ENCODE measurements at places on chromosomes 5 and 9. TPM values are rescaled to one million over a fixed set of nuclear protein-coding genes. Genes with fewer than 3 reads are reported as not detected.

CDC23 gene
- 35.0 TPM for total RNA-seq

CRHBP gene
- not detected for total RNA-seq

GABBR2 gene
- total RNA-seq: 0.17 TPM

SLC6A18 gene
- not detected for total RNA-seq

MRPL41 gene
- total RNA-seq: 18.1 TPM

SNCB gene
- total RNA-seq: not detected

CTNND2 gene
- total RNA-seq: not detected

OR1Q1 gene
- not detected for total RNA-seq

IARS1 gene
- total RNA-seq: 356 TPM

SH3TC2 gene
- total RNA-seq: 6.4 TPM

ACOT12 gene
- total RNA-seq: 0.10 TPM

FIBCD1 gene
- 0.52 TPM for total RNA-seq

FKTN gene
- total RNA-seq: 38.2 TPM

QRFP gene
- total RNA-seq: not detected
